ENCODE measurements at places on chromosomes 12 and 14. TPM values are rescaled to one million over a fixed set of nuclear protein-coding genes. Genes with fewer than 3 reads are reported as not detected.

Gene TC2N
- total RNA-seq, result 5.9 TPM

Gene CLEC6A
- total RNA-seq, result 0.29 TPM

Gene DPY19L2
- 4.1 TPM for total RNA-seq

Gene TMEM119
- not detected for total RNA-seq

Gene FOXG1
- total RNA-seq, result not detected

Gene DTX3
- 13.6 TPM for total RNA-seq
